Activated CD8-positive, alpha-beta memory T cell treated with anti-CD3 and anti-CD28 coated beads, Interleukin-2, amount 50 U/mL, for 4 hours (primary cell): ENCODE measurements at places on chromosomes 12 and 14.

GRCh38 chr14:56150645-56151345 is 32.6 kb downstream of the PELI2 start:
- no peak for DNase-seq

DNA sequence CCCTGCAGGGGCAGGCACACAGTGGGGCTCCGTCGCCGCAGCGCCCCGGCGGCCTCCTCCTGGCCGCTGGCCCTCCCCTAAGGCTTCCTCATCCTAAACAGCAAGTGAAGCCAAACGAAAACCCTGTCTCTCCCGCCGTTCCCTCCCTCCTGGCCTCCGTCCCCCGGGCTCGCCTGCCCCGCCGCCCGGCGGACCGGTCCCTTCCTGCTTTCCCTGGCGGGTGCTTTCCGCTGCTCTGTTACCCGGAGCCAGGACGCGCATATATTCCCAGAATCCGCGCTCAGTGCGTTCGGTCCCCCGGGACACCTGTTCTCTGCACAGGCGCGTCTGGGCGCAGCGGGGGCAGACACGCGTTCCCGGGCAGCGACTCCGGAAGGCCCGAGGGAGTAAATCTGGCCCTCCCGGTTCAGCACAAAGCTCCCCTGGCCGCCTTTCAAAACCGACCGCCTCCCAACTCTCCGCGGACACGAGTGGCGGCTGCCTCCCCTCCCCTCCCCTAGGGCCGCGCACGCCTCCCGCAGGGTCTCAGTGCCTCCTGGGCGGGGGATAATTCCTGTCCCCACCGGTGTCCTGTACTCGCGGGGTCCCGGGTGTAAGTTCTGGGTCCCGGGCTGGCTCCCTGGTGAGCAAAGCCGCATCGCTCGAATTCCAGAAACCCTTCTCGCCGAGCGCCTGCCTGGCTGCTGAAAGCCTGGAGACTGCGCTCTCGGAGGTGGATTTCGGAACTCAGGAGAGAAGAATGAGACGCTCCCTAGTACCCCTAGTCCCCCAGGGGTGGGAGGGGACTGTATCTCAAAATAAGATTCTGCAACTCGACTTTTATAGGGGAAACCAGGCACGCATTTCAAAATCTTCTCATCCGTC is 21.4 kb upstream of the CEP170B start:
- DNase-seq, result no peak

GRCh38 chr14:44778604-44779003 is 183.1 kb downstream of the KLHL28 start:
- DNase-seq, result no peak

DNA sequence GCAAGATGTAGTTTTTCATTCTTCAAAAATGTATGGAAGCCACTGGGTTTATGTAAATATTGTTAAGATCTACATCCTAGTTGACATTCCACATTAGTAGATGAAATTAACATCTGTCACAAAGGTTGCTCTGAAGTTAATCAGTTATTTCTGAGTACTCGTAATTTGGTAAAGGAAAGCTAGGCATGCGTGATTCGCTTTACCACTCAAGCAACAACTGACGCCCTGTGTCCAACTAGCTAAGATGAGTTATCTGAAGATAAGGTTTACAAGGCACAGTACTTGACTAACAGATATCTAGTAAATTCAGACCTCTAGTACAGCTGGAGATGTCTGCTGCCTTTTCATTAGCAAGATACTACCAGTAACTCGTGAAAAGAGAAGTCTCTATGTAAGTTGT is 14.1 kb downstream of the PRKD1 start:
- DNase-seq, result no peak

- no peak for DNase-seq
Measured at GRCh38 chr14:105150368-105151083, 18.1 kb downstream of the JAG2 start.

GRCh38 chr14:71541973-71542690 is 390.1 kb upstream of the RGS6 start:
- DNase-seq, result no peak

DNA sequence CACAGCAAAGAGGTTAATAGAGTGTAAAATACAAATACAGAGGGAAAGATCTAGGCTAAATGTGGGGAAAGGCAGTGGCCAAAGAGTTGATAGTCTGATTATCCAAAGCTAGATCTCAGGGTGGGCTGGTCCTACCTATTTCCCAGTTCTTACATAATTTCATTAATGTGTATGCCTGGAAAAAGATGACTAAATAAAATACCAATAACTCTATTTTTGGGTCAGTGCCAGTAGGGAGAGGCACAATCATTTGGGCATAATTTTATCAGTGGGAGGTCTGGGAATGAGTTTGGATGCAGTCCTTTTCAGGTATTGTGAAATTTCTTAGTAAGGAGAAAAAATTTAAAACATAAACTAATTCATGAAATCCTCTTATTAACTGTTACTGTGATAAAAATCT is 30.6 kb upstream of the CLEC14A start:
- no peak for DNase-seq

GRCh38 chr14:72598306-72598705 is 295.6 kb downstream of the DPF3 start:
- DNase-seq, result no peak

DNA sequence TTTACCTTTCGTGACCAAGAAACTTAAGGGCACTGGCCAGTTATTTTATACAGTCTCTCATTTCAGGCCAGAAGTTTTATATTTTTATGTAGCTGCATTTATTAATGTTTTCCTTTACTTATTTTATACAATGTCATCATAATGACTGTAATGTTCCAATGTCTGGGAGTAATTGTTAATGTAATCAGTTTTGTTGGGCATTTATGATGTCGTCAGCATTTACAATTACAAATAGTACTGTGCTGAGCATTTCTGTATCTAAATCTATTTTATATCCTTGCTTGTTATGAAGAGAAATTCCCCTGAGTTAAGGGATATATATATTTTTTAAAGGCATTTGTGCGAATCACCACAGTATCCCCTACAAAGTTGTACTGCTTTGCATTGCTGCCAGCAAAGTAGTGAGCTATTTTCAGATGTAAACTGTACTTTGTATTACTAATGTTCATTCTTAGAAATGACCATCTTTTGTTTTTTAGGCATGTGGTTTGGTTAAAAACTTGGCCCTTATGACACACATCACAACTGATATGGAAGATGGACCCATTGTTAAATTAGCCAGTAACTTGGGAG is 74.4 kb downstream of the POLR3B start:
- no peak for DNase-seq

DNA sequence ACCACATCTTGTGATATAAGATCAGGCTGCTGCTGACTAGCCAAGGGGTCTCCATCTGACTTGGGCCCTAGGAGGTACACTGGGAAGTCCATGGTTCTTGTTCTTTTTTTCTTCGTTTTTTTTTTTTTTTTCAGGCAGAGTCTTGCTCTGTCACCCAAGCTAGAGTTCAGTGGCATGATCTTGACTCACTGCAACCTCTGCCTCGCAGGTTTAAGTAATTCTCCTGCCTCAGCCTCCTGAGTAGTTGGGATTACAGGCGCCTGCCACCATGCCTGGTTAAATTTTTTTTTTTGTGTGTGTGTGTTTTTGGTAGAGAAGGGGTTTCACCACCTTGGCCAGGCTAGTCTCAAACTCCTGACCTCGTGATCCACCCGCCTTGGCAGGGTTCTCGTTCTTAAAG is 178.2 kb downstream of the RMST start:
- no peak for DNase-seq

DNA sequence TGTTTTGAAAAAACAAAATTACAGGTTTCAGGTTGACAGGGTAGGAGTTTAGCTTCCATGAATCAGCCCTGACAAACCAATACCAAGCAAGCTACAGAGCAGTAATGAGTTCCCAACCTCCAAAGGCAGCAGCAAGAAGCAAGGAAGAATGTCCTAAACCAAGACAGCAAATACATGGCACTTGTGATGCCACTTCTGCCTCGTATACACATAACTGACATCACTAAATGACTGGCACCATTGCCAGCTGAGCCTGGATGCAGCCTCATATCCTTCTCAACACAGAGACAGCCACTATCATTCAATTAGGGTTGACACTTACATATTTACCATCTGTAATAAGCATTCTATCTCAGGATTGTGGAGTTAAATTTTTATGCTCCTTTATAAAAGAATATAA is 35.0 kb upstream of the MDM1 start:
- no peak for DNase-seq

- no peak for DNase-seq
Measured at GRCh38 chr12:23525450-23526072, 423.9 kb downstream of the SOX5 start.

- no peak for DNase-seq
Measured at GRCh38 chr12:127567531-127567930, 699.4 kb upstream of the TMEM132C start.

- no peak for DNase-seq
Measured at GRCh38 chr12:66563220-66563619, 115.7 kb downstream of the GRIP1 start.

- no peak for DNase-seq
Measured at GRCh38 chr14:99508896-99509629, 27.9 kb downstream of the CCNK start.

DNA sequence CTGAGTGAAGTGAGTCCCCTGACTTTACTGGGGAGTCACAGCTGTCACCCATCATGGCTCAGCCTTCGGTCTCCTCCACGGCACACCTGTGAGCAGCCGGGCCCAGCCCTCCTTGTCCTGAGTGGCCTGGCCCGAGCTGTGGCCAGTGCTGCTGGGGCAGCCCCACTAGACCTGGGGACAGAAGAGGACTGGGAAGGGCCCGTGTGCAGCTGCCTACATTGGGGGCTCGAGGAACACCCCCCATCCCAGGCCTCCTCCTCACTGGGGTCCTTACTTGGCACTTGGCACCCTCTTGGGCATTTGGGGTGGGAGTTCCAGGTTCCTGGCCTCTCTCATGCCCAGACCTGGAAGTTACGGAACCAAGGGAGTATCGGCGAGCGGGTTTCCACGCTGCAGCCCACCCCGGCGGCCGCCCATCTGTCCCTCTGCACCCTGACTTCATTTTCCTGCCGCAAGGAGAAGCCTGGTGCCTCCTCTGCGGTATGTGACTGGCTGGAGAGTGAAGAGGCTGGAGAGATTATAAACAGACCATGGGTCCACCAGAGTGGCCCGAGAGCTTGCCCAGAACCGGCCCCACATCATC is 179.7 kb downstream of the KIF26A start:
- DNase-seq, result peak; percentile 5

GRCh38 chr14:30375296-30375892 is 183.6 kb upstream of the G2E3 start:
- DNase-seq, result peak; percentile 44

DNA sequence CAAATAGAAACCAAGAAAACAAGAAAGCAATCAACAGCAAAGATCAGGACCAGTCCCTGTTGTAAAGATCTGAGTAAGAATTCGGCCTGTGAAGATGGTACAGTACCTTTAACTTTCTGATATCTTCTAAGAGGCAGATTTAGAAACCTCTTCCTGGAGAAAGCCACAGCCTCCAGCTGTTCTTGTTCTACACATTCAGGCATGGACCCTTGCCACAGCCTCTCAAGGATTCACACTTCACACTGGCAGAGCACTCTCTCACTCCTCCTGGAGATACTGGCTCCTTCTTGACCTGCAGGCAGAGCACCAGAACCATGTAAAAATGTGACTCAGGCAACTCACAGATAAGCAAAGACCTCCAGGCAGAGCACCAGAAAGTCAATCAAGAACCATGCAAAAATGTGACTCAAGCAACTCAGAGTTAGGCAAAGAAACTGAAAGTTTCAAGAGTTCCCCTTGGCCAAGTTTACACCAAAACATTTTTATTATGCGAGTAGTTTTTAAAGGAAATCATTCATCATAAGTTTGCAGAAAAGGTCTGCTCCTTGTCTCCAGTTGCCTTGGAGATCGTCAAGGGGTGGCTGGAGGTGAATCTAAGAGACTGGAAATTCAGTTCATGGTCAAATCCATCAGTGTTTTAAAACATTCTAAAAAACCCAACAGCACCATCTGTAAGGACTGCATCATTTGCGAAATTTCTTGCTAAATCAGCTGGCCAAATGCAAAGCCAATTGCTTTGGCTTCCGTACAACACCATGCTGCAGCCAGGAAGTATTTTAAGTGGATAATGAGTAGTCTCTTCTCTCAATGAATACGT is 119.3 kb upstream of the MDM1 start:
- no peak for DNase-seq

DNA sequence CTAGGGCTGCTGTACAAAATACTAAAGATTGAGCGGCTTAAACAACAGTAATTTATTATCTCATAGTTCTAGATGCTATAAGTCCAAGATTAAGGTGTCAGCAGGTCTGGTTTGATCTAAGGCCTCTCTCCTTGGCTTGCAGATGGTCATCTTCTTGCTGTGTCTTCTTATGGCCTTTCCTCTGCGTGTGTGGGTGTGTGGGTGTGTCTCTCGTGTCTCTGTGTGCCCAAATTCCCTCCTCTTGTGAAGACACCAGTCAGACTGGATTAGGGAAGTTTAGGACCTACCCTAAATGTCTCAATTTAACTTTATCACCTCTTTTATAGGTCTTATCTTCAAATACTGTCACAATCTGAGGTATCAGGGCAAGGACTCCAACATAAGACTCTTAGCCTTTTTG is 28.3 kb downstream of the DDHD1 start:
- no peak for DNase-seq

DNA sequence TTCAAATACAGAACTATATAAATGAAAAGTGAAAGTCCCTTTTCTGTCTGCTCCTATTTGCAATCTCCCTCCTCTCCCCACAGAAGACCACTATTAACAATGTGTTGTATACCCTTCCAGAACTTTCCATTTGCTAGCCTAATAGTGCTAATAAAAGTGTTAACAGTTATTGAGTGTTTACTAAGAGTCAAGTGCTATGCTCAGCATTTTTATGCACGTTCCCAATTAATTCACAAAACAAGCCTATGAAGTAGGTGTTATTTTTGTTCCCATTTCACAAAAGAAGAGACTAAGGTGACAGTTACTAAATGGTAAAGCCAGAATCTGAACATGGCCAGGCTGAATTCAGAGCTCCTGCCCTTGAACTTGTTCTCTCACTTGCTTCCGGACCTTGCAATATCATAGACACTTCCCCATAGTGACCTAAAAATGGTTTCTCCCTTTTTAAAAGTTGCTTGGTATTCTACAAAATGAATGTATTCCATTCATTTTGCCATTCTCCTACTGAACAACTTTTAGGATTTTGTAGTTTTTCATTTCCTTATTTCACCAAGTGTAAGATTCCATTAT is 1.6 kb upstream of the PRKAB1 start:
- DNase-seq, result no peak

- DNase-seq, result no peak
Measured at GRCh38 chr12:111037047-111037446, 116.7 kb upstream of the MYL2 start.
